LHCN-M2 (cell line): ENCODE measurements at places on chromosomes 7 and 10. TPM values are rescaled to one million over a fixed set of nuclear protein-coding genes. Genes with fewer than 3 reads are reported as not detected.

HABP2 gene
- not detected in 2 replicates for total RNA-seq

SHTN1 gene
- 2.7 and 3.7 TPM in 2 replicates for total RNA-seq

TMEM225B gene
- not detected in 2 replicates for total RNA-seq

OR13A1 gene
- not detected in 2 replicates for total RNA-seq

INHBA gene
- 3.0 and 3.6 TPM in 2 replicates for total RNA-seq

ATG9B gene
- 0.06 TPM in 2 replicates for total RNA-seq

AFAP1L2 gene
- under 0.01 TPM in 1 of 2 replicates, not detected in the other for total RNA-seq

METTL2B gene
- total RNA-seq: 49.5 and 62.6 TPM in 2 replicates

SAP25 gene
- 2.4 TPM in 1 of 2 replicates, not detected in the other for total RNA-seq

LIPN gene
- not detected in 2 replicates for total RNA-seq

TSPAN33 gene
- 0.57 TPM in 1 of 2 replicates, not detected in the other for total RNA-seq

PRKCQ gene
- total RNA-seq: not detected in 2 replicates

CALHM1 gene
- total RNA-seq: not detected in 2 replicates

ATRNL1 gene
- total RNA-seq: 13.0 and 13.1 TPM in 2 replicates

NT5C3A gene
- total RNA-seq: 35.9 and 40.1 TPM in 2 replicates

GNAI1 gene
- 84.0 and 95.9 TPM in 2 replicates for total RNA-seq

HOXA2 gene
- total RNA-seq: 0.46 and 0.51 TPM in 2 replicates

CCL24 gene
- not detected in 2 replicates for total RNA-seq

PPP1R9A gene
- 0.51 and 1.6 TPM in 2 replicates for total RNA-seq

SPDYE2 gene
- total RNA-seq: not detected in 2 replicates
